ENCODE measurements at places on chromosomes 2 and 18.

DNA sequence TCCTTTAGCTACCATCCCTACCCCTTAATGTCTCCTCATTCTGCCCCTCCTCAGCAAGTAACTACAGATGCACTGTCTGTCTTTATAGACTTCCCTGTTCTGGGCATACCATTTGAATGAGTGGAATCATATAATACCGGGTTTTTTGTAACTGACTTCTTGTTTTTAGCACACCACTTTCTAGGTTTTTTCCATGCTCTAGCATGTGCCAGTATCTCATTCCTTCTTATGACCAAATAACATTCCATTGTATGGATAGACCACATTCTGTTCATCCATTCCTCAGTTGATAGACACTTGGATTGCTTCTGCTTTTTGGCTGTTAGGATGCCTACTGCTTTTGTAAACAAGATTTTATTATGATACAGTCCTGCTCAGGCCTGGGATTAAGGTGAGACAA is 154.7 kb downstream of the TSN start:
- no peak for DNase-seq

- DNase-seq = no peak
These were observed 4.3 kb downstream of the SMYD5 start for GRCh38 chr2:73218298-73218697.

- no peak for DNase-seq
These were observed 81.2 kb upstream of the STK17B start for GRCh38 chr2:196252408-196253115.

GRCh38 chr2:125398738-125399524 is 1257.0 kb upstream of the GYPC start:
- DNase-seq = no peak

- DNase-seq = peak; percentile 67
These were observed 1.2 kb downstream of the BCL11A start for GRCh38 chr2:60552078-60552850.

- DNase-seq = no peak
These were observed 20.9 kb downstream of the CELF4 start for GRCh38 chr18:37544713-37545112.

DNA sequence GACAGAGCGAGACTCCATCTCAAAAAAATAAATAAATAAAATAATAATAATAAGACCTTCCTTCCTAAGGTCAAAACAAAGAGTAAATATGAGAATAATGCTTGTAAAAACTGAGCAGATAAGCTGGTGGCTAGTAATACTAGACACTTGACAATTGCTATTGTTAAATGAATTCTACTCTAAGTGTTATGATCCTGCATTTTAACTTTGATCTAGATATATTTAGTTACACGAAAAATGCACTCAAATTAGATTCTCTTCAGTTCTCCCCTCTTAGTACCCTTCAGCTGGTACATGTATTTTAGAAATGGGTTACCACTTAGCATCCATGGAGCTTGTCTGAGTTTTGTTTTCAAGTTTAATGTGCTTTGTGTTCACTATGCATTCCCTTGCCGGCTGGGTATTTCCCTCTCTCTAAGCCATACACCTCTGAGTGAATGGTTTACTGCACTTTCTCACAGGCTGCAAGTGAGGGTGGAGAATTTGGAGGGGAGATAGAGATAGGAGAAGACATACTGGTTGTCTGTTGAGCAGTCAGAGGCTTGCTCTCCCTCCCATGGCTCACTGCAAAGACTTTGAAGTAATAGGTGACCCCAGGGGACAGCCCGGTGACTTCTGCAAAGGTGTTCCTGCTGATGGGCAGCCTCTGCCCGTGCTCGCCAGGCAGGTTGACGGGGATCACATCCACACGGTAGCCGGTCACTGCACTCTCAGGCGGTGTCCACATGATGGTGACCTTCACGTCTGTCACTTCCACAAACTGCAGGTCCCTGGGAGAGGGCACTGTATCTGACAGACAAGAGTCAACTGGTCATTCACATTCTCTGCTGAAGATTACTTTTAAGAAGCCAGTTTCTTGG is 29.9 kb downstream of the FN1 start:
- no peak for DNase-seq
